IMR-90 (cell line): ENCODE measurements at places on chromosomes 6 and 20. TPM values are rescaled to one million over a fixed set of nuclear protein-coding genes. Genes with fewer than 3 reads are reported as not detected.

- no peak for DNase-seq
These were observed 172.3 kb downstream of the TRIM27 start for GRCh38 chr6:28751514-28751913.

GRCh38 chr20:63219447-63219821 lies 3.5 kb upstream of the YTHDF1 start:
- no peak for DNase-seq

DNA sequence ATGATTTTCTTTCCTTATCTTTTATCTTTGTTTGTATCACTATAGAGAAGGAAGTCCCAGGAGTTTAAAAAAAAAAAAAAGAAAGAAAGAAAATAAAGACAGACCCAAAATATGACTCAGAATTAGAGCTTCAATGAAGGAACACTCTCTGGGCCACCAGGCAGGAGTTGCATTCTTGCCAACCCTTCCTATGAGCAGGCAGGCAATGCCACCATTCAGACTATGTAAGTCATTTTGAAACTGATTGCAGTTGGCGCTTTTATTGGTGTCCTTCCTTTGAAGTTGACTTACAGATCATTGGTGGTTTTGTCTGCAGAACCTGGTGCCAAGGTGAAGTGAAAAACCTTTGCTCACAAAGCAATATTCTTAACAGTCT lies 50.3 kb downstream of the MYB start:
- no peak for DNase-seq

- no peak for DNase-seq
These were observed 103.9 kb downstream of the ESR1 start for GRCh38 chr6:151911401-151911800.

- DNase-seq: no peak
These were observed 17.7 kb upstream of the BAK1 start for GRCh38 chr6:33597551-33598322.

GRCh38 chr20:19047040-19047950 lies 165.1 kb upstream of the SLC24A3 start:
- DNase-seq: no peak

DNA sequence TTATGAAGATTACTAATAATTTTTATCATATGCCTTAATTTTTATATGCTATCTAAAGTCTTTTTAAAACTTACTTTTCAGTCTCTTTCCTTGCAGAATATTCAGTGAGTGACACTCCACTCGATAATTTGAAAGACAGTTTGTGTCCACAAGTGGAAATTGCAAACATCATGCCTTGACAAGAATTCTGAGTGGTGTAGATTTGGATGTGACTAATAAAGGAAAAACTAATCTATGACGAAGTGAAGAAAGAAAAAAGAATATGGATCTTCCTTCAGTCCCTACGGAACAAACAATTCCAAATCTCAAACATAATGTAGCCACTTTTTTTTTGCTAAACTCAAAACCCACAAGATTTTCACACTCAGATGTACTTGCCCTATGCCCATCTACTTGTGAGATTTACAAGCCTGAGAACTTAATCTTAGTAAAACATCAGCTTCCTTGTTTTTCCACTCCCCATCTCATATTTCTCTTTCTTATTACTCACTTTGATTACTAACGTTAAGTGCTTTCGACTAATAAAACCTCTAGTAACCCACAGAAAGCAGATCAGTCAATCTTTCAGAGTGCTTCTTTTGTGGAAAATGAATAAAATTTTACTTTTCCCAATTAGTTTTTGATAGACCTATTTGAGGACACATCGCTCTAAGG lies 1155.8 kb downstream of the GRIK2 start:
- no peak for DNase-seq

DNA sequence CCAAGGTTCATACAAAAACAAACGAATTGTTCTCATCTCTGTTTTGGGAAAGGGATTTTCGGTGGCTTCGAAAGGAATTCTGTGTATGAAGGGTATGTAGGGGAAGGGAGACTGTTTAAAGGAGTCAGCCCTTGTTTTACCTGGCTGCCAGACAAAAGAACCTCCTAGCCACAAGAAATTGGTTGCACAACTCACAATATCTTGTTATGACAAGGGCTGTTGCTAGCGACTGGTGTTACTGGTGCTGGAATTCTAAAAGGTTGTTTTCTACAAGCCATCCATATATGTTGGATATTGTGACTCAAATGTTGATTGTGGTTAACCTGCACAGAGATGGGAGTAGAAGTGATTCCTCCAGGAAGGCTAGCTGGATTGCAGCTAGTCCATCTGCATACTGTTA lies 34.6 kb upstream of the CITED2 start:
- peak; percentile 77 for DNase-seq

The SLC17A1 gene
- polyA plus RNA-seq: not detected in 2 replicates

The APCDD1L gene
- 18.0 and 18.3 TPM in 2 replicates for polyA plus RNA-seq

GRCh38 chr6:157036245-157036711 lies 259.1 kb downstream of the ARID1B start:
- peak; percentile 48 for DNase-seq

DNA sequence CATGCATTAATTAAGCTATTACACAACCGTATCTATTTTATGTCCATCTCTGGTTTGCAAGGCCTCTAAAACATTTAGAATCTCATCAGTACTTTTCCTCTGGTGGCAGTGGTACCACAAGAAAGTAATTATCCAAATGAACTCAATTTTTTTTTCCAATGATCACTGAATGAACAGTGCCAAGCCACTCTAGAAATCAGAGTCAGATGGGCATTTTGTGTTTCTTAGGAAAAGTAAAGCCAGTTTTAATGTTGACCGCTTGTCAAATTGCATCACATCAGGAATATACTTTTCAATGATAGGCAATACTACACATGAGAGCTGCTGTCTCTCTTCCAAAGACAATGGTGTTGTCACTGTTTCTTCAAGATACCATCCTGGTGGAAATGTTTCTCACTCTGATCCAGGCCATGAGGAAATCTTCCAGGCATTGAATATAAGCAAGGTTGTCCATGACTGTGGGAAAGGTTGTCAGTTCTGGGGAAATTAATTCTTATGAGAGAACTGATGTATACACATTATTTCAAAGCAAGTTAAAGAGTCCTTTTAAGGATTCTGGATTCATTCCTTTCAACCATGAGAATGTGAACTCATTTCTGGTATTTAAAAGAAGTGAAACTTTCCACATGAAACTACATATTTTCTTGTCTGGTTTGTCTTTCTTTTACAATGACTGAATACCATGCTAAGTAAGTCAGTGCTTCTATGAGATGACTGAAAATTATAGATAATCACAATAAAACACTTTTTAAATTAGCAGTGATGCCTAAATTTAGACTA lies 108.8 kb upstream of the TCF21 start:
- no peak for DNase-seq

- no peak for DNase-seq
These were observed 20.7 kb upstream of the ZNF76 start for GRCh38 chr6:35238843-35239289.

- no peak for DNase-seq
These were observed 33.7 kb upstream of the IRF4 start for GRCh38 chr6:357791-358341.

- peak; percentile 3 for DNase-seq
These were observed 18.5 kb upstream of the FAM184A start for GRCh38 chr6:119096721-119097565.

DNA sequence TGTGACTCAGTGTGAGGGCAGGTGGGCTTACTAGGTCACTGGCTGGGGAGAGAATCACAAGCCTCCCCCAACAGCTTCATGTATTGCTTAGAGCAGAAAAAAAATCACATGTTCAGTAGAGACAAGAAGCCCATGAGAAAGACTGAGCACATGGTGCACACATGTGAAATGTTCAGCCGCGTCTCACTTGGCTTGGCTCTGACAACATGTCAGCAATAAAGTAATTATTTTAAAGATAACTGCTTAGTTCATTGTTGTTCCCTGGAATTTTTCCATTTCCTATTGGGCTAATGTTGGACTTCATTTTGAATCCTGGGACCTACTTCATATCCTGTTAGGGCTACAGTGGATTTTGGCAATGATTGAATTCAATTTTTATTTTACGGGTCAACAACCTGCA lies 222.6 kb downstream of the C6orf118 start:
- DNase-seq: no peak

The PRKN gene
- 0.09 and 0.15 TPM in 2 replicates for polyA plus RNA-seq

DNA sequence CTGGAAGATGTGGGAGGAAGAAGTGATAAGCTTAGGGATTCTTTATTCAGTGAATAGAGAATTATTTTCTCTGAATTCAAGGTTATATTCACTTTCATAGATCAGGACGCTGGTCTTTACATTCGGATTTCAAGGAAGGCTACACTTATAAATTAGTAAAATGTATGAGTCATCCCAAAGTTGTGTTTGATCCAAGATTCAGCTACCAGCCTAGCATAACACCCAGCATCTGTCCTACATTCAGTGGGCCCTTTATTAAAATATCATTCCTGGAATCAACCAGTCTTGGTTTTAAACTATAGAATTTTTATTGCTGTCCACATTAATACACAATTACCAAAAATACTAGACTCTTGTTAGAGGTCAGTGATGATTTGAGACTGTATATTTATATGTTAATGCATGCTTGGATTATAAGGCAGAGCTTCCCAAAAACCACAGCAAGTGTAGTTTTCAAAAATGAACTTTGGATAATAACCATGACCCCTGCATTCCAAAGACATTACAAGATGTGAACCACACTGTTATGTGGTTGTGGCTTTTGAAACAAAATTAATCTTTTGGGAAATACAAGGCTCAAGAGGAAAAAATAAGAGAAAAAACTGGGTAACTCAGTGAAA lies 210.7 kb upstream of the CNR1 start:
- peak; percentile 6 for DNase-seq

DNA sequence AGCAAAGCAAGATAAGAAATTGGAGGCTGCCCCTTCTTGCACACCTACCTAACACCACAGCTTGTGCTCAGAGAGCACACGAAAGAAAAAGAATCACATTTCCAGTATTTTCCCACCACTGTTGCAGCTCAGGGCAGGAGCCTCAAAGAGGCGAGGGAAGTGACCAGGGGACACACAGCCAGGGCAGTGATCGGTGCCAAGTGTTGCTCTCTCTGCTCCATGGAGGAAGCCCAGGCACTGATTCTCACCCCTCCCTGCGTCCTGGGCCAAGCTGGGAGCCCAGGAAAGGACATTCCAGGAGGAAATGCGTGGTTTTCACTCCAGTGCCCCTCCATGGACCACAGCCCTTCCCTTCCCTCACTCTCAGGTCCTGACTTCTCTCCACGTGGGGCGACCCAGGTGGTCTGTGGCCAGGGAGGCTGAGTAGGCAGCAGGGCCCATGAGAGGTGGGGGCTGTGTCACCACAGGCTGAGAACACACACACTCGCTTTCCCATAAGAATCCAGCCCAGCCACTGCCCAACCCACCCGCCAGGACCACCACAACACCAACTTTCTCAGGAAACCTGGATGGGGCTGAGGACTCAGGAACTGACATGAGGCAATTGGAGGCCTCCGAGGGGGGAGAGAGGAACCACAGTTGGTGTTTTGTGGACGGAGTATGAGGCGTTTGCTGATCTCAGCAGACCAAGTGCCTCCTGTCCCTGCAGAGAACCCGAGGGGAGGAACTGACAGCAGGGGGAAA lies 81.7 kb upstream of the MAFB start:
- no peak for DNase-seq

DNA sequence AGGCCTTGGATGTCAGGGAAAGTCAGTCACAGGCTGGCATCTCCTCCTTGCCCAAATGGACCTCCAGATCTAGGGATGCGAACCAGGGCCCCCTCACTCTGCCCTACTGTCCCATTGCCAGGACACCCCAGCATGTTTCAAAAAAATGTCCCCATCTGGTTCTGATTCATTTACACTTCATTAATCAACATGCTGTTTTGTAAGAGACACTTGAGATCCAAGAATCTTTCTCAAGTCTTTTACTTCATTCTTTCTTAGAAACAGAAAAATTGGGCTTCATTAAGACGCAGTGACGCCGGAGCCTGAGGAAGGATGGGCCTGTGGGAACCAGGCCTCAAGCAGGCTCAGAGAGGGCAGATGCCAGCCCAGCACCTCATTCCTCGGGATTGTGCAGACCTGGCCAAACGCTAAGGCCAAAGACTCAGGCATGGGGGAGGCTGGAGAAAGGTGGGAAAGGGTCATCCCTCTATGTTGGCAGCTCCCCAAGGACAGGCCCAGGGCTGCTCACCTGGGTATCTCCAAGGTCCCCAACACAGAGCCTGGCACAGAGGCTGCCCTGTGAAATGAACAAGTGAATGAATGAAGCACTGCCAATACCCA lies 3.8 kb downstream of the RSPO4 start:
- DNase-seq: no peak

GRCh38 chr6:35080016-35080680 lies 61.0 kb downstream of the TCP11 start:
- no peak for DNase-seq

- peak; percentile 20 for DNase-seq
These were observed 519.4 kb upstream of the ZNF337 start for GRCh38 chr20:26216025-26216424.
